ENCODE measurements at places on chromosomes 2 and 18.
A peak's percentile ranks its signal among the peaks of the same experiment; 100 is the strongest.

DNA sequence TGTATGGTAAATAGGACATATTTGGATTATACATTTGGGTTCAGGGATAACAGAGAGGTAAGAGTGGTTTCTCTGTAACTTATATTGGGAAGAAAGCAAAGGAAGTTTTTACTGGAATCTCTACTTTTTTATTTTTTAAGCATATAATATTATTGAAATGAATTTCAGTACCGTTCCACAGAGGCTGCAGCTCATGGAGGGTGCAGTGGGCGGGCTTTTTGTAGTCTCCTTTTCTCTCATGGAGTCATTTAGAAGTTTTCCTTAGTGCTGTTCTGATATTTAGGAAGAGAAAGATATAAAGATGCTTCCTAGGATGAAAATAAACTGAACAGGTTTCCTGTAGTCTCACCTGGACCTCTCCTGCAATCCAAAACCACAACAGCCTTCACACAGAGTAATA is 1153.3 kb upstream of the TMEFF2 start:
- no peak for DNase-seq

DNA sequence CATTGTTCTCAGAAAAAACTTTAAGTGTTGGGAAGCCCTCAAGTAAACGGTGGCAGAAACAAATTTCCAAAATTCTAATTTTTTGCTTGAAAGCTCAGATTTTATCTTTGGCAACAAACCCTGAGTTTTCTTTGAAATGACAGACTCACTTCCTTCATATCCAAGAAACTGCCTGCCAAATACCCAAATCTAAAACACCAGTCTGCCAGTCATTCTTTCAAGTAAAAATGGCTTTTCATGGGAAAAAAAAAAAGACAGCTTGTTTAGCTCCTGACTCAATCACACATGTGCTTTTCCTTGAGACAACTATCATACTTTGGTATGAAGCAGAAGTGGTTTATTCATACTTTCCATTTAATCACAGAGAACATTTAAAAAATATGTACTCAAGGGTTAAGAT is 40.6 kb upstream of the CSRNP3 start:
- no peak for DNase-seq

GRCh38 chr2:29747786-29748470 is 173.5 kb downstream of the ALK start:
- no peak for DNase-seq

DNA sequence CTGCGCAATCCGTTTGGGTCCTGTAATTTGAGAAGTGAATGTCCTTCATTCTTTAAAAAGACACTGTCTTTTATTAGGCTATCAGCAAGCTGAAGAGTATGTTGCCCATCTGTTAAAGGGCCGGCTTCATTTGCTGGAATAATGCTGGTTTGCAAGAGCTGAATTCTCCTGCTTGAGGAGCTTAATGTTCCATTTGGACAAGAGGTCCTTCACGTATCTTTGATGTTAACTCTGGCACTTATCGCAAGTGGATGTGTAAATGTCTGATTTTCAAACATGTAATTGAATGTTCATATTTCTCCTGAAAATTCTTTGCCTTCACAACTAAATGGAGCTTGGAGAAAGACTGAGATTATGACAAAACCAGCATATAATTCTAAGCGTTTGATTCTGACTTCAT is 280.8 kb upstream of the NRP2 start:
- DNase-seq: no peak

DNA sequence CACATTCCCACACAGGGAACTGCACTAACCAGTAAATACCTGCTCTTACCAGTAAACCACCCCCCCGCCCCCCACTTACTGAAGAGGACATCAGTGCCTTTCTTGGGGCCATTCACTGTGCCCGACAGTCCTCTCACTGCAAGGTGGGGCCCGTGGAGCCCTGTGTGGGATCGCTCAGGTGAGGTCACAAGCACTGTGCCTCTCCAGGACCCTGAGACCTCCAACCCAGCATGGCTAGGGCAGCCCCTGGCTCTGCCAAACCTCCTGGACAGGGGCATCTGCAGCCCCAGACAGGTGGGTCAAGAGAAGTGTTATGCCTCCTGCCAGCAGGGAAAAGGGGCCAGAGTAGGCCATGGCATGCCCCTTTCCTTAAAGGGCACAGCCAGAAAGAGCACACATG is 6.7 kb upstream of the NEURL3 start:
- no peak for DNase-seq

GRCh38 chr2:128202791-128203190 is 111.8 kb downstream of the UGGT1 start:
- DNase-seq: no peak

- no peak for DNase-seq
Observed at GRCh38 chr2:59312967-59313940, 1072.1 kb upstream of the FANCL start.

DNA sequence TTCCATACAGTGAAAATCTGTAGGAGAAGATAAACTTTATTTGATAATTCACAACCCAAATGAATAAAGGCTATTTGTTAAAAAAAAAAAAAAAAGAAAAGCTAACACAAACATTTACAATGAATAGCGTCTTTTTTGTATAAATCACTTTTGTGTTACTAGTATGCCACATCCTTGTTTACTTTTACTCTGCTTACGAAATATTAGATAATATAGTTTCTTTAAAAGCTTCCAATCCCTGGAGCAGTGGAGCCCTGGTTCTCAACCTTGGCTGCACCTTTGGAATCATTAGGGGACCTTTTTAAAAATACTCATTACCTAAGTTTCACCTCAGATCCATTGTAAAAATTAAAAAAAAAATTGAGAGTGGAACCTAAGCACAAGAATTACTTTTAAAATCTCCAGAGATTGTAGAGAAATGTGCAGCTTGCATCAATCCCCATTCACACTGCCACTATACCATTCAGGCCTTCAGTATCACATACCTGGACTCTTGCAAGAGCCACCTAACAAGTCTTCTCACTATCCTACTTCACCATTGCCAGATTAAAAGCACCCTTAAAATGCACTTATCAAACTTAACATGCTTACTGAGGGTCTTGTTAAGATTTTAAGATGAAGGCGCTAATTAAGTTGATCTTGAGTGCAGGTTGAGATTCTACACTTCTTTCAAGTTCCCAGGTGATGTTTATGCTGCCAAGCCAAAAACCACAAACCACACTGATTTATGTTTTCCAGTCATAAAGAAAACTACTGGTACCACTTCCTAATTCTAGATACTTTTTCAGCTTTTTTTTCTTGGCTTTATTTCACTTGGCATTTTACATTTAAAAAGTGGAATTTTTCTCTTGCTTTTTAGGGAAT is 59.7 kb upstream of the ZC3H15 start:
- DNase-seq: peak; percentile 15

DNA sequence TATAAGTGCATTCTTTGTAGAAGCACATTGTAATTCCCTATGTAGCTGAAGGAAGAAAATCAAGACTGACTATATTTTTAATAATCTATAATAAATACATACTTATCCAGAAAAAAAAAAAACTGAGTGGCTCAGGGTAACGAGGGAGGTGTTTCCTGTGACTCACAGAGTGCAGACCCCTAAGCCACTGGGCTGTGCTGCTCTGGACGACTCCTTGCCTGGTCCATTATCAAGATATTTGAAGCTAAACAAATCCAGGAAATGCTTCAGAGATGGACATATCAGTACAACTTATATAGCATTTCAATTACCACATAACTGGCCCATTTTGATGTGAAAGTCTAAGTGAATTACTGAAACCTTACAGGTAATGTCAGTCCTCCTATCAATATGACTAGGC is 80.6 kb downstream of the PIGN start:
- no peak for DNase-seq

GRCh38 chr18:22493255-22493654 is 75.5 kb upstream of the CTAGE1 start:
- DNase-seq: no peak

- DNase-seq: no peak
Observed at GRCh38 chr2:68646303-68646702, 2.9 kb downstream of the PROKR1 start.

All from DND-41 (cell line).